ELF-1 (cell line): ENCODE measurements at places on chromosomes 6 and 20.

DNA sequence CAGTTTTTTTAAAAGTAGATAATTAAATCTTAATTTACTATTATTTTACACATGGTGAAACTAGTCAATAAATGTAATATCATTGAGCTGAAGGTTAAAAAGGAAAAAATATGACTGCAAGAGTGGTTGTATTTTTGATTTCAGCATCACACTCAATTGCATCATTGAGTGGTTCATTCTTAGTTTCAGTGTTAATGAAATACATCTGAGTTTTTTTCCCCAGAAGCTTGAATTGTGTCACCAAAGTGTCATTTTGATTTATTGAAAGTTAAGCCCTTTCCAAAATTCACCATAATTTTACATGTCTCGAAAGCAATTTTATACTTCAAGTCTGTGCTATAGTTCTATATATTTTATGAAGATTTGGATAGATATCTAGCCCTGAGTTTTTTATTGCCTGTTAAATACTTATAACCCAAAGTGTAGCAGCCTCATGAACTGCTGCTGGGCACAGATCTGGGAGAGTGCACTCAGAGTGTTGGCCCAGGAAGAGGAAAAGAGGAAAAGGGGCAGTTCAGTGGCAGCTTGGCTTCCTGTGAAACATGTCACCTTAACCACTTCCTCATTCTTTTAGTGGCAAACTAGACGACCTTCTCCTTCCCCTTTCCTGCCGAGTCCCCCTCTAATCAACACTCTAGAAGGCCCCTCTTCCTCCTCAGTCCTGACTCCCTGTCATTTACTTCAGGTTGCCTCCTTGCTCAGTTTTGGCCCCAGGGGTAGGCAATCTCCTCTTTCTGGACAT, 140.7 kb downstream of the ESR1 start:
- no peak for DNase-seq

DNA sequence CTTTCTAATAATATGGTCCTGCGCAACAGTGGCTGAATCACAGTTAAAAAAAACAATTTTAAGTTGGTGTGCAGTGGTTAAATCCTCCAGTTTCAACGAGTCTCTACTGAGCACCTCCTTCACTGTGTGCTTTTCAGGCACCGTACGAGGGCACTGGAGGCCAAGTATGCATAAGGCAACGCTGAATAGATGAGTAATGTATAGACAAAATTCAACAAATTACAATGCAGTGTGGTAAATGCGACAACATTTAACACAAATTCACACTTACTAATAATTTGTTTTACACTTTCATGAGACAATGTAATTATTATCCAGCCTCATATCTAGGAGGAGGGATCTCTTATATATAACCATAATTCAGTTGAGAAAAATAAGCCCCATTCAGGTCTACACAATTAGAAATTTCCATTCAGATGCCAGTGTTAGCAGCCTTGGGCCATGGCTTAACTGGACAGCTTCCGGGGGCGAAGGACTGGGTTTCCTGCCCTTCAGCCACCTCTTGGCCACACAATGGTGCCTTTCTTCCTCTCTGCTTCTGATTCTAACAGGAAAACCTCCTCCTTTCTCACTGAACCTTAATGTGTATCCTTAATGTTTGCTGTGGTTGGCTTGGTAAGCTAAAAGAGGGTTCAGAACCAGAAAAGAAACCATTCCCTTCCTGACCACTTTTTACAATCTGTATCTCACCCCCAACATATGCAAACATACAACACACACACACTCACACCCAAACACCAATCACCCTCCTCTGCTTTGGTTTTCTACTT, 51.9 kb downstream of the B4GALT5 start:
- no peak for DNase-seq

DNA sequence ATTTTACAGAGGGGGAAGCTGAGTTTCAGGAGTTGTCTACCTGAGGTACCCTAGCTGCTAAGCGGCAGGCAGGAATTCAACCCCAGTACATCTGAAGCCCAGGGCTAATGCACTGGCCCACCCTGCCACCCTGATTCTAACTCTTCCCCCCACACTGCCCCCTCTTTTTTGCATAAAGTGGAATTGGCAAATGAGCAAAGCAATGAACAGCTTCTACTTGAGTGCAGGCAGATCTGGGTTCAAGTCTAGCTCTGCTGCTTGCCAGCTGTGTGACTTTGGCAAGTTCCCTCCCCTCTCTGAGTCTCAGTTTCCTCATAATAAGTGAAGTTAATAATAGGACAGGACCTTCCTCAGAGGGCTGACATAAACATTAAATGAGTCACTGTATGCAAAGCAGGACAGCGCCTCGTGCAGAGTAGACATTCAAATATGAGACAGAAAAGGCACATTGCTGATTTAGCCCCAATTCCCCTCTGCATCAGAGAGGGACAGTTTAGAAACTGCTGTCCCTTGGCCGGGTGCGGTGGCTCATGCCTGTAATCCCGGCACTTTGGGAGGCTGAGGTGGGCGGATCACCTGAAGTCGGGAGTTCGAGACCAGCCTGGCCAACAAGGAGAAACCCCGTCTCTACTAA, 4.7 kb downstream of the ADA start:
- DNase-seq = no peak

DNA sequence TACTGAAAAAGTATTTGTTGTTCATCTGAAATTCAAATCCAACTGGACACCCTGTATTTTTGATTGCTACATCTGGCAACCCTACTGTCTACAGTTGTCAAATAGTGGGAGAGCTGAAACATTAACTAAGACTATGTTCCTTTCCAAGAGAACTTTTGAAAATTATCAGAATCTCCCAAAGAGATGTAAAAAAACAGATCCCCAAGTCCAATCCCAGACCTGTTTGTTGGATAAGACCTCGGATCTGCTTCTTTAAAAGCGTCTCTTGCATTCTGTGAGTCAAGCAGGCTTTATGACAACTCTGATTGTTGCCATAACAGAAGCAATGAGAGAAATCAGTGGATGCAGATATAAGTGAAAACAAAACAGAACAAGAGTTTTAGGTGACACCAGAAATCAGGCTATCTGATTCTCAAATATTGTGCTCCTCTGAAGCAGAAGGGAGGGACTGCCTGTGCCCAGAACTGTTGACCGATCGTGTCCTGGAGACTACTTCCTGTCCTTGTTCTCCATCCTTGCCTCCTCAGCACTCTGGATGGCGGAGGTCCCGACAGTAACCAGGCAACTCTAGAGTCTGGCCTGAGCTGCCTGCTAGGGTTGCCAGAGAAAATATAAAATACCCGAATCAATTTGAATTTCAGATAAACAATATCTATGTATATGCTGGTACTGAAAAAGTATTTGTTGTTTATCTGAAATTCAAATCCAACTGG, 853.8 kb downstream of the MAFB start:
- DNase-seq = no peak

GRCh38 chr20:54140067-54140466, 33.7 kb downstream of the CYP24A1 start:
- no peak for DNase-seq

GRCh38 chr6:147849401-147850330, 341.2 kb downstream of the SAMD5 start:
- DNase-seq = no peak

- no peak for DNase-seq
Measured at GRCh38 chr6:154705471-154706113, 27.6 kb upstream of the SCAF8 start.

- DNase-seq = no peak
Measured at GRCh38 chr6:85298553-85298952, 151.3 kb upstream of the NT5E start.

DNA sequence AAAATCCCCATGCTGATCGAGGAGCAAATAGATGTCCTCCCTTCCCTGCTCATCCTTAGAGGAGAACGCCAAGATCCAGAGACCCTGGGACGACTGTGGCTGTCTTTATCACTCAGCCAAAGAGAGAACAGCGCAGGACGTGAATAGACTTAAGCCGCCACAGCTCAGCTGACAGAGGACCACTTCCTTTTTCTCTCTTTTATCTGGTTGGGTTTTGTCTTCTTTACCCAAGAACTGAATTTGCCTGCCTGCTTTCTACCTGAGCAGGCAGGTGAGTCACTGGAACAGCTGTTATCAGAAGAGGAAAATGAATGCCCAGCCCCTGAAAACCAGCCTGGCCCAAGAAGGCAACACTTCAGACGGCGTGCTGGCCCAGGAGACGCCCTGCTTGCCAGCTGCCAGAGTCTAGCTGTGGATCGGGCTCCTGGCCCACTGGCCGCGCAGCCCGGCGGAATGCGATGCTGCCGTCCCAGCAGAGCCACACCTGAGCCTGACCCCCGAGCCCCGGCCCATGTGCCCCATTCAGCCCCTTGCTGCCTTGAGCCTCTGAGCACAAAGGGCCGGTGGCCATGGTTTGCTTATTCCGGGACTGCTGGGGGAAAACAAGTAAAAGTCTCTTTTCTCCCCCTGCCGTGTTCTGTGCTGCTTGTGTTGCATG, 82.1 kb downstream of the TCP11 start:
- DNase-seq = no peak

DNA sequence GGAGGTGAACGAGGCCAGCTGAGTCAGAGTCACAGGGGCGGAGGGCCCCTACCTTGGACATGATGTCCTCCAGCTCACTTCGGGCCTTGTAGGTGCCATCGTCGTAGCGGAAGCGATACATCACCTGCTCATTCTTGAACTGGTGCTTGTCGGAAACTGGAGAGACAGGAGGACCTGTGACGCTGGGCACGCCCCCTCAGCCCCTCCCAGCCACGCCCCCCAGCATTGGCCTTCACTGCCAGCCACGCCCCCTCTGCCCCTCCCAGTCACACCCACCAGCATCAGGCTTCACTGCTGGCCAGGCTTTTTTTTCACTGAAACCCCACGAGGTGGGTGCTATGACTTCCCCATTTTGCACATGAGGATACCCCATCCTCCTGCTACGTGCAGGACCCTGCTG, 148.2 kb downstream of the PREX1 start:
- DNase-seq = peak; percentile 53

GRCh38 chr6:11368264-11368663, 135.8 kb upstream of the NEDD9 start:
- DNase-seq = no peak

DNA sequence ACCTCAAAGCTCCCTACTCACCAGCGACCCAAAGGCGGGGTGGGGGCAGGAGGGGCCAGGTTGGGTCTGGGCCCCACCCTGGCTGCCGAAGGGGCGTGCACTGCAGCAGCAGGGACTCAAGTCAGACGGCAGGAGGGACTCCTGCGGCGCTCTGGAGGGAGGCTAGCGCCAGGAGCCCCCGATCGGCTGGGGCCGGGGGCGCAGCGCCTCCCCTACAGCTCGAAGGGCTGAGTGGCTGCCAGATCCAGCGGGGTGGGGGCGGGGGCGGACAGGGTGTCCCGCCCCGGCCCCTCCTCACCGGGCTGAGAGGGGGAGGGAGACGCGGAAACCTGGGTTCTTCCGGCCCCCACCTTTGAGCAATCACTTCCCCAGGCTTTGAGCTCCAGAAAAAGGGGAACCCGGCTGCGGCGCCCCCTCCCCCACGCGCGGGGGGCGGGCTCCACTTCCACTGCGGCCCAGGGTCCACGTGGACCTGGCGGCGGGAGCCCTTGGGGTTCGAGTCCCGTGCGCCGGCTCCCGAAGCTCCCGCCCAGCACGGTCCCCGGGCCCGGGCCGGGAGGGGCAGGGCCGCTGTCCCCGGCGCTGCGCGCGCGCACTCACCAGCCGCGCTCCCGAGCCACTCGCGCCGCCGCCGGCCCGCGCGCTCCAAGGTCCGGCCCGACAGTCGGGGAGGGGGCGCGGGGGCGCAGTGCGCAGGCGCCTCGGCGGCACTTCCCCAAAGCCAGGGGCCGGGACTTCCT, at the start of gene RGS19:
TSS of gene RGS19 (minus strand) at position 246 of the 740 bp plus-strand sequence. CDS start 2,632 bp downstream, outside the sequence.
- peak; percentile 59 for DNase-seq

DNA sequence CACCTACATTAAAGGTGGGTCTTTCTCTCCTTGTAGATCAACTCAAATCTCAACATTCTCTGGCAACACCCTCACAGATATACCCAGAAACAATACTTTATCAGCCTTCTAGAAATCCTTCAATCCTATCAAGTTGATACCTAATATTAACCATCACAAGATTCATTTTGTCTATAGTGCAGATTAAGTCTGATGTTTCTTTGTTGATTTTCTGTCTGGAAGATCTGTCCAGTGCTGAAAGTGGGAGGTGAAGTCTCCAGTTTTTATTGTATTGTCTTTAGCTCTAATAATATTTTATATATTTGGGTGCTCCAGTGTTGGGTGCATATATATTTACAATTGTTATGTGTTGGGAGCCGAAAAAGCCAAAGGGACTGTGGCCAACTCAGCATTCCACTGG, 493.9 kb upstream of the ADGRB3 start:
- DNase-seq = no peak
